Hippocampal formation (tissue), 2 donors: ENCODE measurements at places on chromosomes 7 and 10.

- no peak for DNase-seq
Measured at GRCh38 chr10:112262546-112262945, 20.7 kb upstream of the TECTB start.

DNA sequence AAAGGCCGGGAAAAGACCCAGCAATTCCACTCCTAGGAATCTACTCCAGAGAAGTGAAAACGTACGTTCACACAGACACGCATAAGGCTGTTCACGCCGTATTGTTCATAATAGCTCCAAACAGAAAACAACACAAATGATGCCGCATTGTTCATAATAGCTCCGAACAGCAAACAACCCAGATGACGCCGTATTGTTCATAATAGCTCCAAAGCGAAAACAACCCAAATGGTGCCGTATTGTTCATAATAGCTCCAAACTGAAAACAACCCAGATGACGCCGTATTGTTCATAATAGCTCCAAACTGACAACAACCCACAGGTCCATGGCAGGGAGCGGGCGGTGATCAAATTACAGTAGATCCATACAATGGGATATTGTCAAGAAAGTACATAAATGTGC is 85.2 kb upstream of the DNAAF5 start:
- DNase-seq = no peak

DNA sequence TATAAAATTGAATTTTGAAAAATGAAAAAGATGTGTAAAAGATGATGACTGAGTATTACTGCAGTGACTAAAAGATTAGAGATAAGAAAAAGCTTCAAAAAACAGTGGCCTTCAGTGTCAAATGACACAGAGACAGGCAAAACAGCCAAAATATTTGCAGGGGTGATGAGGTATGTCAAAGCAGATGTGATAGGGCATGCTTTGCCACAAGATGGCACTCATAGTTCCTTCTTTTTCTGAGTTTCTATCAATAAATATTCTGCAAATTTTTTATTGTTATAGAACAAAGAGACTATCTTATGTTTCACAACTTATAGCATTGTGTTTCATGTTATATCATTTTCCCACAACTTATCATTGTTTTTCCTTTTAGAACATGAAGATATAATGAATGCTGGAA is 344.1 kb upstream of the HPS1 start:
- no peak for DNase-seq

DNA sequence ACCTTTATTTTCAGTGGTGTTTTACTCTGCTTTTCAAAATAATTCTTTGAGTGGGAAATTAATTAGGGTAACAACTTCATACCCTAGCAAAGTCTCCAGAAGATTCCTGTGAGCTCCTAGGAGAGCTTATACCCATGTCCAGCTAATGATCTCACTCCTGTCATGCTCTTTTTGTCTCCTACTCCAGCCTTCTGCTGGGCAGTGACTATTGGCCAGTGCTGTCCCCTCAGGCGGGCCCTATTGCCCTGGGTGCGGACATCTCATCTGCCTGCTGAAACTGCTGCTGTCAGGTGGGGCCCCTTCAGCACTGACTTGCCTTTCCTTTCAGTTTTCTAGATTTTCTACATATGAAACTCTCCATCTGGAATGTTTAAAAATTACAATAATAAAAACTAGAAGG is 80.3 kb downstream of the EBLN1 start:
- peak; percentile 25 for DNase-seq

- DNase-seq = no peak
Measured at GRCh38 chr7:110839866-110840265, 251.1 kb upstream of the LRRN3 start.

DNA sequence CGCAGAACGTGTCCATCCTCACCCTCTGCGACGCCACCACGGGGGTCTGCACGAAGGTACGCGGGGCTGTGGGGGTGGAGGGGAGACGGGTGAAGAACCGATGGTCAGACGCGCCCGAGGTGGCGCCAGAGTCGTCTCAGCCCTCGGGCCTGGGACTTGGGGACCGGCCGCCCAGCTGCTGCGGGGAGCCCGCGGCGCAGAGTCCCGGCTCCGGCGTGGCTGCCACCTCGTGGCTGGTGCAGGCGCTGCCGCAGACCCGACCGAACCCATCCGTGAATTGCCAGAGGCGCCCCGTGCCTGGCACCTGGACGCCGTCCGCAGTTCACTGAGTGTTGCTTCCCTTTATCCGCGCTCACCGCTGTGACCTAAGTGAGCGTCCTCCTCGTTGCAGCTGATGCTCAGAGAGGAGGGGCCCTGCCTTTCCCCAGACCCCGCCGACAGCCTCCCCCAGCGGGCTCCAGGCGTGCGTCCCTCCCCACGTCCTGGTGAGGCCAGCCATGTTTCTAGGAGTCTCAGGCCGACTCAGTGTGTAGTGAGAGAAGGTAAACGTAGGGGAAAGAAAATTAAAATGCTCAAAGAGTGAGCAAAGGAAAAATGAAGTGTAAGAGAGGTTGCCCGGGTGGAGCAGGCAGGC is 208.7 kb downstream of the PAXIP1 start:
- DNase-seq = no peak

- no peak for DNase-seq
Measured at GRCh38 chr7:114825423-114825951, 96.4 kb upstream of the MDFIC start.

- no peak for DNase-seq
Measured at GRCh38 chr7:30886608-30887011, 25.0 kb upstream of the AQP1 start.

DNA sequence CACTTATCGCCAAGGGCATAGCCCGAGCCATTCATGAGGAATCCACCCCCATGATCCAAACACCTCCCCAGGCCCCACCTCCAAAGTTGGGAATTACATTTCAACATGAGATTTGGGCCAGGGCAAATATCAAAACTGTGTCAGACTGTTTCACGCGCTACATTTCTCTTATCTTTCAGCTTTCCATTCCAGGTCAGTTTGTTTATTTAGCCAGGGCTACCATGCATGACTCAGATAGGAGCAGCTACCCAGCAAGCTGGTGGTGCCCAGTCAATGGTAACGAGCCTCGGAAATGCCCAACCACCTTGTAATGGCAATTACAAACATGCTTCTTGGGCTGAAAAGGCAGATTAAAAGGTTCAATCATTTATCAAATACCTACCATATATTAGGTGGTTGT is 43.6 kb upstream of the BAMBI start:
- DNase-seq = no peak
